ENCODE measurements at places on chromosomes 7 and 10. TPM values are rescaled to one million over a fixed set of nuclear protein-coding genes. Genes with fewer than 3 reads are reported as not detected.

The ZCCHC24 gene
- 17.8 TPM for total RNA-seq

DNA sequence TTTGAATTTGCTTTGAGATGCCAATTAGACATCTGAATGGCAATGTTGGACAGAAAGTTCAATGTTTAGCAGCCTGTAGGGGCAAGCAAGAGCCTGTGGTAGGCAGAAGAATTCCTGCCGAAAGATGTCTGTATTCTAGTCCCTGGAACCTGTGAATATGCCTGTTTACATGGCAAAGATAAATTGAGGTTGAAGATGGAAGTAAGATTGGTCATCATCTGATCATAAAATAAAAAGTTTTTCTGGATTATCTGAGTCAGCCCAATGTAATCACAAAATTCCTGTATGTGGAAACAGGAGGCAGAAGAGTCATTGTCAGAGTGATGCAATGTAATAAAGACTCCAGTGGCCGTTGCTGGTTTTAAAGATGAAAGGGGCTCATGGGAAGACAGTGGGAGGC lies 430.5 kb downstream of the MDFIC start:
- DNase-seq = no peak

DNA sequence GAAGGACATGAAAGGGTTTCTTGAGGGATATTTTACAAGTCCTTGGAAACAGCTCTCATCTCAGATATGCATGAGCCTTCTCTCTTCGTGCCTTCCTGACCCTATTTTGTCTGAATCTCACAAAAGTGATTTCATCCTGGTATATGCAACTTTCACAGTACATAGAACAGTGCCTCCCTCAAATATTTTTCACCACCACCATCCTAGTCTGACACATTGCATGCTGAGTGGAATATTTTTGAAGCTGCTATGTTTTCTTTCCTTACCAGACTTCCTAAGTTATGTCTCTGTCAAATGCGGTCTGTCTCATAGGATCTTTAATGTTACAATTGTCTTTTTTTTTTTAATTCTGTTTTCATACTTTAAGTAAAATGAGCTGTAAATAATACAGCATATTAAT lies 673.3 kb upstream of the LRRN3 start:
- DNase-seq = no peak

DNA sequence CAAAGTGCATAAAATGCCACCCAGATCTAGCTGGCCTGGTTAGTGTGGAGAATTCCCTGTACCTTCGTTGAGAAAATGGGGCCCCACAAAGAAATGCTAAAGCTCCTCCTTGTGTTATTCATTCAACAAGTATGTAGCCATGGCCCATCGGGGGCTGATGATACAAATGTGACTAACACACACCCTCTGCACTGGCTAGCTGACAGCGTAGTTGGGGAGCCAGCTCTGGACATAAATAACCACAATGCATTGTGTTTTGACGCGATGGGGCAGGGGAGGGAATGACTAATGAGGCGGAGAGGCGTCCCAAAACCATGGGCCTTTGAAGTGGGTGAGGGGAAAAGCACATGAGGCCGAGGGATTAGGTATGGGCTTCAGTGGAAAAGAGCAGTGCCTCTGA lies 28.2 kb upstream of the ASL start:
- peak; percentile 92 for DNase-seq

GRCh38 chr7:105079348-105079747 lies 65.3 kb downstream of the KMT2E start:
- DNase-seq = no peak

- DNase-seq = no peak
These were observed 14.7 kb upstream of the RABGEF1 start for GRCh38 chr7:66725843-66726242.

- no peak for DNase-seq
These were observed 186.2 kb downstream of the LRMDA start for GRCh38 chr10:75617485-75618155.

GRCh38 chr7:47771336-47771989 lies 176.8 kb downstream of the PKD1L1 start:
- peak; percentile 74 for DNase-seq

GRCh38 chr10:12097791-12098190 lies 29.0 kb downstream of the DHTKD1 start:
- no peak for DNase-seq

Data from MG63 (cell line).